ENCODE measurements at places on chromosomes 16 and 17.
A peak's percentile ranks its signal among the peaks of the same experiment; 100 is the strongest.

GRCh38 chr16:16025214-16025968 lies 76.0 kb downstream of the ABCC1 start:
- peak; percentile 82 for DNase-seq

GRCh38 chr16:76052725-76053124 lies 224.5 kb upstream of the CNTNAP4 start:
- no peak for DNase-seq

- no peak for DNase-seq
Observed at GRCh38 chr16:75288181-75288580, 36.8 kb upstream of the BCAR1 start.

- no peak for DNase-seq
Observed at GRCh38 chr16:27520982-27521673, 28.6 kb downstream of the GTF3C1 start.

- DNase-seq, result no peak
Observed at GRCh38 chr16:15960124-15960971, 10.9 kb downstream of the ABCC1 start.

DNA sequence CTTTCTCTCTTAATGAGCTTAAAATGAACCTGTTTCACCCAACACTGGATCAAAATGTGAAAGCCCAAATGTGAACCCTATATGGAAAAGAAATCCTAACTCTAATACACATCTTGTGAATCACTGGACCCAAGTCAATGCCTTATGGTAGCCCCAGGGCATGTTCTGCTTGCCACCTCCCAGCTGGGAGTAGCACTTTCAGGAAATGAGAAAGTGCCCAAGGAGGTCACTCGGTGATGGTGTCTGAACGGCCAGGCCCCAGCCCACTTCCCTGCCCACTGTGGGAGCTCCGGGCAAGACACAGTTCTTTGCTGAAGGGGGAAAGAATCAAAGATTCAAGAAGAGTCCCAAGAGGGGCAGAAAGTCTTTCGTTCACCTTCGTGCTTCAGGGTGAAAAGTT lies 46.1 kb downstream of the GTF3C1 start:
- no peak for DNase-seq

DNA sequence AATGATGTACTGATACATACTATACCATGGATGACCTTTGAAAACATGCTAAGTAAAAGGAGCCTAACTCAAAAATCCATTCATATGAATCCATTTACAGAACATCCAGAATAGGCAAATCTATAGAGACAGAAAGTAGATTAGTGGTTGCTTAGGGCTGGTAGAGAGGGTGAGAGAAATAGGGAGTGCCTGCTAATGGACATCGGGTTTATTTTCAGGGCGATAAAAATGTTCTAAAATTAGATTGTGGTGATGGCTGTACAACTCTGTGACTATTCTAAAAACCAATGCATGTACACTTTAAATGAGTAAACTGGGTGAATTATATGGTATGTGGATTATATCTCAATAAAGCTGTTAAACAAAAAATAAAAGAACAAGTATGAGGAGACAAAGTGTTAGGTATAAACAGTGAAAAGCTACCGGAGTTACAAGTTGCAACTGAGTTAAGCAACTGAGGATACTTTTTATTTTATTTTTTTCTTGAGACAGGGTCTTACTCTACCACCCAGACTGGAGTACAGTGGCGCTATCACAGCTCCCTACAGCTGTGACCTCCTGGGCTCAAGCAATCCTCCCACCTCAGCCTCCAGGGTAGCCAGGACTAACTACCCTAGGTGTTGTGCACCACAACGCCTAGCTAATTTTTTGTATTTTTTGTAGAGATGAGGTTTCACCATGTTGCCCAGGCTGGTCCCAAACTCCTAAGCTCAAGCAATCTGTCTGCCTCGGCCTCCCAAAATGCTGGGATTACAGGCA lies 75.5 kb upstream of the CORO6 start:
- no peak for DNase-seq

DNA sequence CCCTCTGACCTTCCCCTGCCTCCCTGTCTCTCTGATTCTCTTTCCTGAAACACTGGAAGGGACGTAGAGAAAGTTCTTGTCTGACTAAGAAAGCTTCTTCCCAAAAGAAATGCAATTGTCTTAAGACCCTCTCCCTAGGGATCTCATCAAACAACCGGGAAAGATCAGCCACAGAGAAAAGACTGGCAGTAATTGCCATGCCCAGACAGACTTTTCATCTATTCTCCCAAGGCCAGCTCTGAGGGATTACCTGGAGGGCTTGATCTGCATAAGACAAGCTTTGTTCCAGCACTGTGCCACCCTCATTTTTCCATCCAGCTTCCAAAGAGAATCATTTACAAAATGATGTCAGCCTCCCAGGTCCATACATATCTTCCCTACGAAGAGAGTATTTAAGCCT lies 38.8 kb upstream of the HS3ST3A1 start:
- DNase-seq, result no peak

DNA sequence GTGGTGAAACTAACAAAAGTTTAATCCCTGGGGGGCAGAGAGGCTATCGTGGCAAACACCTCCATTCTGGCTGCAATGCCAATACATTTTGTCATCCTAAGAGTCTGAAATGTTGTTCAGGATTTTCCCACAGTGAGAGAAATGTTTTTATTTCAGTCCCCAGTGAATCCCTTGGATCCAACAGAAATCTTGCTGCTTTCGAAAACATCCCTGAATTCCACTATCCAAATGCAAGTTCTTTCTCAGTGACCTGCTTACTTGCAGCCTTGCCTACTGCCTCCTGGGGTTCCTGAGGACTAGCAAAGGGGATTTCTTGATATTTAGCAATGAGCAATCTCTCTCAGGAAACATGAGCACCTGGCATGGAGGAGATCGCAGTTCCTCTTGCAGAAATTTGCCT lies 202.1 kb upstream of the IRX3 start:
- DNase-seq, result no peak

DNA sequence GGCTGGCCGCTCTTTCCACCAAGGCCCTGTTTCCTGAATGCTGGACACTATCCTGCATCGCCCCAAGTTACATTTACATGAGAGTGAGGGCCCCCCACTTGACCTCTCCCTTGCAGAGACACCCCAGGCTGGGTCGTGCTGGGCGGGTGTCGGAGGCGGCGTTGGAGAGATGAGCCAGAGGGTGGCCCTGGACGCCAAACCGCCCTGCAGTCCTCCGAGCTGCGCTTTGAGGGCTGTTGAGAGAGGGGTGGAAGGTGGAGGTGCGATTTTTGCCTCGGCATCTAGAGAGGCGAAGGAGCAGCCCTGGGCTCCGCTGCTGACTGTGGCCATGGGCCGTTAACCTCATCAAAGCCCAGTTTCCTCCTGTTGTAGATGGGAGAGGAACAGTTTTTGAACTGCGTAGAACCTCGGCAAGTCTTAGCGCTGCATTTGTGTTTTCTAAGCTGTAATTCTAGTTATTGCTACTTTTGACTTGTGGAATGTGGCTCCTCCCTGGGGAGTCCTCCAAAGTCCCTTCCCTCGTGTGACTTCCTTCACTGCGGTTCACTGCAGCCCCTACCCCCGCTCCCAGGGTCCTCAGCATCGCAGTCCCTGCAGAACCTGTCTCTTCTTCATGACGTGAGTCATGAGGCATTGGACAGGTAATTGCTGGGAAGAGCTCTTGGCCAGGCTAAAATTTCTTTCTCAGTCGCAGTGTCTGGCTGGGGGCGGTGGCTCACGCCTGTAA lies 986 bp upstream of the ELOB start:
- peak; percentile 87 for DNase-seq

DNA sequence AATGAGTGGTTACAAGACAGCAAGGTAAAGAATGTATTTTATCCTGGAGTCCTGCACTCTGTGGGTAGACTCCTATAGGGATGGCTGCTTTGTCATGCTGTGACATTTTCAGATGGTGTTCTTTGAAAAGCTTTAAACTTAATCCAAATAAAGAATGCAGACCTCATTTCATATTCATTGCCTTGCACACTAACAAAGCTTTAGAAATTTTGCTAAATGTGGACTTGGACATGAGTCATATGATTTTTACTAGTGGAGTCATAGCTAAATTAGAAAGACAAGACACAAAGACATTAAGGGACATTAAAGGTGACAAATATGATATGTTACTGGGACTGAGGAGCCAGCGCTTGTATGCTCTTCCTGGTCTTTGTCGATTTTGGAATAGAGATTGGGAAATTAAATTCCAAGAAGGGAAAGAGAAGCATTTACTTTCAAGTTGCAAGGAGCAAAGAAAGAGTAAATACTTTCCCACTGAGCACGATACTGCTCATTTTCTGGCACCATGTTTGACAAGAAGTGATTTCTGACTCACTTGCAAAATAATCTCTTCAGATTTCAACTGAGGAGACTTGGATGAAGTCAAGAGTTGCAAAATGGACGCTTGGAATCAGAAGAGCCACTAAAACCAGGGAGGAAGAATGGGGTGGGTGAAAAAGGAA lies 152.9 kb upstream of the MYOCD start:
- DNase-seq, result no peak

DNA sequence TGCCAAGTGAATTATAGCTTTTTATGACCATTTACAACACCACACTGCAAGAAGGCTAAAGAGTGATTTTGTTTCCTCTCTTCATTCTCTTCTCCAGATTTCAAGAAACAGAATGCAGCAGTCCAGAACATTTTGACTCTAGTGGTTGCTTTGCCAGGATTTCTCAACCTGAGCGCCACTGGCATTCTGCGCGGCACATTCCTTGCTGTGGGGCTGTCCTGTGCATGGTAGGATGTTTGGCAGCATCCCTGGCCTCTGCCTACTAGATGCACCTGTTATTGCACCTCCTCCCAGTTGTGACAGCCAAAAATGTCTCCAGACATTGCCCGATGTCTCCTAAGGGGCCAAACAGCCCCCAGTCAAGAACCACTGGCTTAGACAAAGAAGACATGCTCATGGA lies 25.7 kb upstream of the SLC39A11 start:
- DNase-seq, result peak; percentile 32
